ENCODE measurements at places on chromosomes 11 and 22.
A peak's percentile ranks its signal among the peaks of the same experiment; 100 is the strongest.

DNA sequence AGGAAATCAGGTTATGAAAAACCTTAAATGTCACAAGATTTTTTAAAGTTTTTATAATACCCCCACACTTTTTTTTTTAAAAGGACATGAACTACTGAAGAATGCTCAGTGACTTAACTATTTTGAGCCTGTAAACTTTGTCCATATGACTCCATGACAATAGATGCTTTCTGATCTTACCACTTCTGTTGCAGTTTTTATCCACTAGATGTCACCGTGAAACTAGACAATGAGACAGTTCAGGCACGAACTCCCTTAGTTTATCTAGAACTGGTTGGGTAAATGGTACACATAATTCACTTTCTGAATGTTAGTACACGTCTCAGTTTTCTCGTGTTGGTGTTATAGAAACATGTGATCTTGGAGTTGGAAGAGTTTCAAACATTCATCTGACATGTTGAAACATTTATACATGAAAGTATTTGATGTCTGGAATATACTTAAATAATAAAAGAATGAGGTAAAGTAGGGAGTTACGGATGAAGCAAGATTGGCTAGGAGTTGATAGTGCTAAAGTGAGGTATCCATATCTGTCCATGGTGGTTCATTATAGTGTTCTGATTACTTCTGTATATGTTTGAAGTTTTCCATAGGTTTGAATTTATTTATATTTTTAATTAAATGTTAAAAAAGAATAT, 8.1 kb downstream of the CCDC15 start:
- no peaks in the 10 kb centered on the region for H3K36me3 ChIP-seq
- no peaks in the 10 kb centered on the region for H3K27me3 ChIP-seq
- no peak for DNase-seq
- H3K27ac ChIP-seq = no peak overlapping the region
- no peaks in the 10 kb centered on the region for H3K4me1 ChIP-seq

- no peaks in the 10 kb centered on the region for H3K36me3 ChIP-seq
- no peak overlapping the region for H3K4me3 ChIP-seq
- no peaks in the 10 kb centered on the region for H3K27me3 ChIP-seq
- H3K4me1 ChIP-seq = no peaks in the 10 kb centered on the region
Measured at GRCh38 chr11:94884376-94884775, 89.0 kb downstream of the CWC15 start.

- no peaks in the 10 kb centered on the region for H3K27me3 ChIP-seq
- H3K4me3 ChIP-seq = no peak overlapping the region
- H3K27ac ChIP-seq = no peak overlapping the region
- H3K36me3 ChIP-seq = peaks cover 69% of the 10 kb centered on the region
- DNase-seq = peak; percentile 83
Measured at GRCh38 chr22:37623075-37624016, 14.7 kb downstream of the GGA1 start.

GRCh38 chr22:19714312-19715187, at the start of gene SEPTIN5:
SEPTIN5 (plus strand) TSS chr22:19714503; CDS start chr22:19714589, 86 bp downstream.
- H3K27ac ChIP-seq = no peak within 1 kb of the TSS
- H3K36me3 ChIP-seq = no peaks in the 10 kb centered on the region
- peak within 1 kb of the TSS; percentile 56 for H3K4me3 ChIP-seq
- H3K4me1 ChIP-seq = peaks cover 21% of the 10 kb centered on the region
- peaks cover 56% of the 10 kb centered on the region for H3K27me3 ChIP-seq

DNA sequence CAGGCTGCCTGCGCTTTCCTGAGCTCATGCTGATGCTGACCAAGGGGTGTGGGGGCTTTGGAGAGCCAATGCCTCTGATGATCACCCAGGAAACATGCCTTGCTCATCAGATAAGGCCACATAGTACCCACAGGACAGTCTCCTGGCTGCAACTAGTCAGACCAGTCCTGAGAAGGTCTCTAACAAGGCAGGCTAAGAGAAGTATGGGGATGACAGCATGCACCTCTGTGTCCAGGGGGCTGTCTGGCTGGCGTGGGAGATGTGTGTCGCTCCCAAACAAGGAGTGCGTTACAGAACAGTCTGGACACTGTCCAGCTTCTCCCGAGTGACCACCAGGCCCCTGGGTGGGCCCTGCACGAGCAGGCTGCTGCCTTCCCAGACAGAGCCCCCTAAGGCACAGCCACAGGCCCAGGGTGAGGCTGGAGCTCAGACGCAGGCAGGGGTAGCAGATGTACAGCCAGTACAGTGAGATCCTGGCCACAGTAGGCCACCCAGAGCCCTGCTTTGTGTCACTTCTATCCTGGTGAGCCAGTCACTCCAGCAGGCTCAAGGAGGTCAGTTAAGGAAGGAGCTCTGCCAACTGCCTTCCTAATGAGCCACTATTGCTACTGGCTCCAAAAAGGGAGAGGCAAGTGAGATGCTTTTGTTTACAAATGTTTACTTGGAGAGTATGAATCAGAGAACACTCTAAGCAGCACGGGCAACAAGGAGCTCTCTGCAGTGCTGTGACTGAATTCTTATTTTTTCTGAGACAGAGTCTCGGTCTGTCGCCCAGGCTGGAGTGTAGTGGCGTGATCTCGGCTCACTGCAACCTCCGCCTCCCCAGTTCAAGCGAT, 66.0 kb upstream of the CLTCL1 start:
- H3K27me3 ChIP-seq = no peaks in the 10 kb centered on the region
- no peak for DNase-seq
- no peak overlapping the region for H3K4me3 ChIP-seq

DNA sequence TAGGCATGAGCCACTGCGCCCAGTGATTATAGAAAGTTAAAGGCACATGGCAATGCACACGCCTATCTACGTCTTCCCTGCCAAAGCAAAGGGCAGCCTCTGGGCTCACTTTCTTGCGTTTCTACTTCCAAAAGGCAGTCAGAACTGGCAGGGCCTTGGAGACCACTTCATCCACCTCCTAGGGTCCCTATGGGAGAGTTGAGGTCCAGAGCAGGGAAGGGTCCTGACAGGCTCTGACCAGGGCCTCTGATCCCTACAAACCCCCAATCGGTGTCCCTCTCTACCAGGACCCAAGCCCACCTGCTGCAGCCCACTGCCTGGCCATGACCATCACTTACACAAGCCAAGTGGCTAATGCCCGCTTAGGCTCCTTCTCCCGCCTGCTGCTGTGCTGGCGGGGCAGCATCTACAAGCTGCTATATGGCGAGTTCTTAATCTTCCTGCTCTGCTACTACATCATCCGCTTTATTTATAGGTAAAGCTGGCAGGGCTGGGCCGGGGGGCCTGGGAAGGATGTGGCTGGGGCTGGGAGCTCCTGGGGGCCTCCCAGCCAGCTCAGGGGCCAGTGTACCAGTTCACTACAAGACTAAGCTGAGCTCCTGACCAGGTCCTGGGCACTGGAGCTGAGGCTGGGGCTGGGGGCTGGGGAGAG, 1.5 kb downstream of the BEST1 start:
- no peak overlapping the region for H3K4me3 ChIP-seq
- peaks cover 41% of the 10 kb centered on the region for H3K4me1 ChIP-seq
- DNase-seq = no peak
- H3K27ac ChIP-seq = no peak overlapping the region

- no peaks in the 10 kb centered on the region for H3K27me3 ChIP-seq
- no peaks in the 10 kb centered on the region for H3K36me3 ChIP-seq
- H3K27ac ChIP-seq = no peak overlapping the region
- H3K4me1 ChIP-seq = peaks cover 8% of the 10 kb centered on the region
- H3K4me3 ChIP-seq = no peak overlapping the region
Measured at GRCh38 chr22:38163844-38164550, 17.6 kb downstream of the PLA2G6 start.

- H3K4me3 ChIP-seq = no peak overlapping the region
- no peaks in the 10 kb centered on the region for H3K36me3 ChIP-seq
Measured at GRCh38 chr11:26943636-26944035, 50.3 kb upstream of the FIBIN start.

GRCh38 chr11:17649696-17650095, 69.7 kb upstream of the MYOD1 start:
- DNase-seq = no peak
- peaks cover 17% of the 10 kb centered on the region for H3K27me3 ChIP-seq
- no peaks in the 10 kb centered on the region for H3K36me3 ChIP-seq
- H3K4me1 ChIP-seq = no peaks in the 10 kb centered on the region
- no peak overlapping the region for H3K27ac ChIP-seq

- no peak overlapping the region for H3K4me3 ChIP-seq
- no peaks in the 10 kb centered on the region for H3K36me3 ChIP-seq
- DNase-seq = no peak
- no peak overlapping the region for H3K27ac ChIP-seq
- no peaks in the 10 kb centered on the region for H3K4me1 ChIP-seq
Measured at GRCh38 chr11:44494785-44495184, 70.7 kb upstream of the CD82 start.

GRCh38 chr11:11989774-11990744, 18.4 kb downstream of the DKK3 start:
- H3K27ac ChIP-seq = no peak overlapping the region
- H3K4me3 ChIP-seq = no peak overlapping the region
- no peaks in the 10 kb centered on the region for H3K27me3 ChIP-seq
- peaks cover 23% of the 10 kb centered on the region for H3K4me1 ChIP-seq

DNA sequence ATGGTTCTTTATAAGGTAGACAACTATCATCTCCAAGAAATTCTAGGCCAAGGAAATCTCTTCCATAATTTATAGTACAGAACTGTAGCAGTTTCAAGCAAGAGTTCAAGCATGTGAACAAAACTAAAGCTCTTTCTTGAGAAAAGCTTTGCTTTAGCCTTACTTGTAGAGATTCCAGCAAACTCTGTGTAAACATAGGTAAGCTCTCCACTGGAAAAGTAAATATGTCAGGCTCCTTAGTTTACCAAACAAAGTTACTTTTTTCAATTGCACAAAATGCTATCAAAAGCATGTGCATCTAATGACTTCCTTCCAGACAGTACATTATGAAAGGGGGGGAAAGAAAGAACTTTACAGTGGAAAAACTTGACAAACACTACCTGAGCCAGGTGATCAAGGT, 125.0 kb downstream of the SIK3 start:
- H3K27me3 ChIP-seq = no peaks in the 10 kb centered on the region
- H3K4me3 ChIP-seq = no peak overlapping the region
- H3K4me1 ChIP-seq = peaks cover 11% of the 10 kb centered on the region
- no peaks in the 10 kb centered on the region for H3K36me3 ChIP-seq
- no peak overlapping the region for H3K27ac ChIP-seq

- no peaks in the 10 kb centered on the region for H3K27me3 ChIP-seq
- H3K27ac ChIP-seq = peak overlapping the region; percentile 32
- H3K4me3 ChIP-seq = no peak overlapping the region
- no peak for DNase-seq
- H3K36me3 ChIP-seq = peaks cover 90% of the 10 kb centered on the region
- peaks cover 9% of the 10 kb centered on the region for H3K4me1 ChIP-seq
Measured at GRCh38 chr11:587546-587945, 11.3 kb downstream of the PHRF1 start.

Measured in lower lobe of right lung (tissue), 2 donors.